MM.1S (cell line): ENCODE measurements at places on chromosomes 3 and 15.
A peak's percentile ranks its signal among the peaks of the same experiment; 100 is the strongest.

GRCh38 chr3:52551118-52551517, 14.7 kb downstream of the UQCC5 start:
- peaks cover 11% of the 10 kb centered on the region for H3K36me3 ChIP-seq
- H3K4me1 ChIP-seq: peaks cover 17% of the 10 kb centered on the region
- no peak overlapping the region for H3K27ac ChIP-seq
- H3K4me3 ChIP-seq: no peak overlapping the region
- DNase-seq: no peak

DNA sequence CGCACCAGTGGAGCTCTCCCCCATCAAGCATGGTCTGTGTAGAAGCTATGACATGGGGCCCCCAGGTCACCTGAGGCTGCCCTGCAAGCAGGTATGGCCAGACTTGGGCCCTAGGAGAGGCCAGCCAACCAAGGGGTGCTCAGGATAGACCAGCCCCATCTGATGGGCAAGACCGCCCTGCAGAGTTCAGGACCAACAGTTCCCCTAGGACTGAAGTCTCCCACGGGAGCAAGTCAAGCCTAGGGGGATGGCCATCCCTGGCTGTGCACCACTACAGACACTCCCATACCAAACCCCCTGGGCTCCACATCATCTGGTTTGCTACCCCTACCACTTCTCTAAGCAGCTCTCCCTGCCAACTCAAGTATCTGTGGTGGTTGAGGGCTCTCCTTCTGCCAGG, 142.2 kb upstream of the MANF start:
- DNase-seq: no peak
- no peaks in the 10 kb centered on the region for H3K4me1 ChIP-seq
- H3K27ac ChIP-seq: no peak overlapping the region

- 0 out of 2 replicates have a peak, but pooled peaks cover 4% of the 10 kb centered on the region for H3K4me1 ChIP-seq
- peak; percentile 66 for DNase-seq
- H3K27me3 ChIP-seq: no peaks in the 10 kb centered on the region
- no peak overlapping the region for H3K27ac ChIP-seq
- H3K4me3 ChIP-seq: peak overlapping the region; percentile 57
- H3K36me3 ChIP-seq: no peaks in the 10 kb centered on the region
These were observed 203.7 kb downstream of the ABHD5 start for GRCh38 chr3:43894176-43895049.

DNA sequence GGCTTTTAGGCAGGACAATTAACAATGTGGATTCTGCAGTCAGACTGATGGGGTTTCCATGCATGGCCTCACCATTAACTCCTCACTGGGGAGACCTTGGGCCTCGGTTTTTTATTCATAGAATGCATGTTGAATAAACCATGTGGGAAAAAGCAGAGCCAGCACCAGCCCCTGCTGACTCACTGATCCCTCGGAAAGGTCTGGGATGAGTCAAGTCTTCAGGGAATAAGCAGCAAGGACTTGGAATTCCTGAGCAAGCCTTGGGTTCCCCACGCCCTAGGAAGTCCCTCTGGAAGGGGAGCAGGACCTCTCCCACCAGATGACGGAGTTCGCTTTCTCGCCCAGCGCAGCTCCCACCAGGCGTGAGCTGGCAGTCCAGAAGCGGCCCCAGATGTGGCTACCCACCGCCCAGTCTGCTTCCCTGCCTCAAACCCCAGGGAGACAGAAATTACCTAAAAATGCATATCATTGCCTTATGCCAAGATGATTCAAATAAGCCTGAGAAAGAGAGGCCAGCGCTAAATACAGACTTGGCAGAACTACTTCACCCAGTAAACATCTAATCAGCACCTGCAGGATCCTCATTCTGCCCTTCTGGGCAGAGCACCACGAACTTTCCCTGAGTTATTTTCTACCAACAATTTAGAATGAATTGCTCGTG, 45.4 kb downstream of the BTD start:
- H3K27me3 ChIP-seq: no peaks in the 10 kb centered on the region
- H3K36me3 ChIP-seq: no peaks in the 10 kb centered on the region
- peak overlapping the region; percentile 94 for H3K27ac ChIP-seq

- H3K4me3 ChIP-seq: no peak overlapping the region
- no peak for DNase-seq
- no peaks in the 10 kb centered on the region for H3K27me3 ChIP-seq
- no peak overlapping the region for H3K27ac ChIP-seq
- no peaks in the 10 kb centered on the region for H3K36me3 ChIP-seq
These were observed 35.4 kb upstream of the SFMBT1 start for GRCh38 chr3:53081318-53081717.

GRCh38 chr3:71905426-71905825, 120.5 kb upstream of the PROK2 start:
- H3K4me3 ChIP-seq: no peak overlapping the region
- H3K27me3 ChIP-seq: no peaks in the 10 kb centered on the region
- H3K27ac ChIP-seq: no peak overlapping the region
- peak; percentile 22 for DNase-seq
- H3K4me1 ChIP-seq: 0 out of 2 replicates have a peak, but pooled peaks cover 7% of the 10 kb centered on the region

DNA sequence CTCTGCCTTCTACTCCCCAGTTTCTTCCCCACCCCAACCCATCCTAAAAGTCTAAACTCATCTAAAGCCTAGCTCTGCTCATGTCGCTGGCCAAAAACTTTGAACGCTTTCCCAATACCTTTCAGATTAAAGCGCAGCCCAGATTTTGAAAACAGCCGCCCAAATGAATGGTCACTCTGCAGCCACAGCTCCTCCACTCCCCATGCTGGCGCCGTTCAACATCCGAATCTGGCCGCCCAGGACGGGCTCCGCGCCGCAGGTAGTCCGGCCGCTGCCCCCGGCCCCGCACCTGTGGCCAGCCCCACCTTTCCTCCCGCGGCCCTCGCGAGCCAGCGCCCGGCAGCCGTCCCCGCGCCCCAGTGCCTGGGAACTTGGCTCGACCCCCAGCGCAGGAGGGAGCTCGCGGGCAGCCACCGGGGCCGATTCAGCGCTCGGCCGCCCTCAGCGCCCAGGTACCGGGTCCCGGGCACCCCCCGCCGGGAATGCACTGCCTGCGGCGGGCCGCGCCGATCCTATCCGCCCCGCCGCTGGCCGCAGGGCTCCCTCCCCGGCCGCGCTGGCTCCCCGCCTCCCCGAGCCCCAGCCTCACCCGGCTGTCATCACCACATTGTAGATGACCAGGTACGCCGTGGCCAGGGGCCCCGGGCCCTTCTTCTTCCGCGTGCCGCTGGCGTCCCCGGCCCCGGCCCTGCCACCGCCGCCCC, 417 bp downstream of the HACD2 start:
- H3K4me3 ChIP-seq: peak overlapping the region; percentile 80
- no peaks in the 10 kb centered on the region for H3K27me3 ChIP-seq
- peaks cover 14% of the 10 kb centered on the region for H3K4me1 ChIP-seq
- H3K27ac ChIP-seq: peak overlapping the region; percentile 42; the same call in 1 of the 2 replicates
- 0 out of 2 replicates have a peak, but pooled peaks cover 3% of the 10 kb centered on the region for H3K36me3 ChIP-seq
- no peak for DNase-seq
